ENCODE measurements at places on chromosomes 7 and 10.

DNA sequence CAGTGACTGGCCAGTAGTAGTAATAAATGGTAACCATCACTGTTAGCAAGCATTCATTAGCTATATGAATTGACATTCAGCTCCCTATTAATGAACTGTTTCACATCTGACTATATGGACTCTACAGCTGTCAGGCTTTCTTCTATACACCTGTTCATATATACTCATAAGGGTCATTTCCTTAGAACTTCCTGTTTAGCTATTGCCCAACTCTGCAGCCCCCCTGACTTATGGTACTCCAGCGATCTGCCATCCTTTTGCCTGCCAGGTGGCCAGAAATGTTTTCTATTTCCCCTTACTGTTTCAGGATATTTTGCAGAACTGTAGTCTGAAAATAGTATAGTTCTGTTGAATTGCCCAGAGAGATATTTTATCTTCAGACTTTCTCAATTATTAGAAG is 56.6 kb downstream of the TASOR2 start:
- DNase-seq: no peak

- DNase-seq: no peak
Observed at GRCh38 chr7:54946764-54947163, 72.1 kb upstream of the EGFR start.

DNA sequence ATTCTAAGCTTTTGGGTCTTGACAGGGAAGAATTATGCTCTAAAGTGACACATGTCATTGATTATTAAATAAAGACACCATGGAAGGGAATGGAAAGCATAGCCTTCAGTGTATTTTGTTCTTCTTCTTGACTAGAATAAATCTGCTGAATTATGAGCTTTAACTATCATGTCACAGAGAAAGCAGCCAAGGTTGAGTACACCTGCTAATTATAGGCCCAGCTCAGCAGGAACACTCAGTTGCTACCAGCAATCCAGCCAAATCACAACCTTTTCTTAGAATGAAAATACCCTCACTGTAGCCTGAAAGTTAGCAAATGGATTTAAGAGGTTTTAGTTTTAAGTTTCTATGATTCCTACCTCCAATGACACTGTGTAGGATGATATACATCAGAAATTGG is 225.3 kb upstream of the RHOBTB1 start:
- DNase-seq: no peak

DNA sequence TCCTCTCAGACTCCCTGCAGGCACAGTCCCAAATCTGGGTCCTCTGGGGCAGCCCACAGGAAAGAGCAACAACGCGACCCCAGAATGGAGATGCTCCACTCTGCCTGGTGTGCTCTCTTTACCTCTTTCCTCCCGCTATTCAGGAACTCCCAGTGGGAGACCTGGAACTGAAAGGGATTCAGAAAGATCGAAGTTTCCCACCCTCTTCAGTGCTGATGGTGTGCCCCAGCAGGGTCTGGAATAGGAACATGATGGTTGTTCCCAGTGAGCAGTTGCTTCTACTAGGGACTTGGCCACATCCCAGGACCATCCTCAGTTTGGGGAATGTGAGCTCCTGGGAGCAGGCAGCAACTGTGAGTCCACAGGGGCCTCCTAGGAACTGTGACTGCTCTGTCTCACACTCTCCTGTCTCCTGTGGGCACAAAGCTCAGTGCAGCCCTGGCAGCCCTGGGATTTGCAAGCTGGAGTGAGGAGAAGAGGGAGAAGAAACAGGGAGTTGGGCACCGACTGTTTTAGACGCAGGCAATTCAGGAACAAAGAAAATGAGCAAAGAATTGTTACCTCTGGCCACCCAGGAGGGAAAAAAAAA is 17.9 kb downstream of the OR6V1 start:
- DNase-seq: no peak

GRCh38 chr7:104185346-104185745 is 22.5 kb downstream of the ORC5 start:
- DNase-seq: no peak

DNA sequence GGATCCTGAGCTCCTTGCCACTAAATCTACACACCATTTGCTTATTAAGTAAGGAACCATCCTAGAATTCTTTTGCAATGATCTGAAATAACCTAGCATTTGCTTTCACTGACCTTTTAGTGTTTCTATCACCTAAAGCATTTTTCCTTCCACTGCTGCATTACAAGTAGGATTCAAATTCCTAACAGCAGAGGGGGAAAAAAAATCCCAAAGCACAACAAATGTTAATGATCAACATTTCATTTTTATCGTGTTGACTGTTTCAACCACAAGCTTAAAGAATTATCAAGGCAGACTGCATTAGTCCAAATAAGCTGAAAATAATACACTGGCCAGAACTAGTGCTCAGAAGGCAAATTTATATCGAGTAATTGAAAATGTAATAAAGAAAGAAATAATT is 174.7 kb upstream of the TCF7L2 start:
- no peak for DNase-seq

DNA sequence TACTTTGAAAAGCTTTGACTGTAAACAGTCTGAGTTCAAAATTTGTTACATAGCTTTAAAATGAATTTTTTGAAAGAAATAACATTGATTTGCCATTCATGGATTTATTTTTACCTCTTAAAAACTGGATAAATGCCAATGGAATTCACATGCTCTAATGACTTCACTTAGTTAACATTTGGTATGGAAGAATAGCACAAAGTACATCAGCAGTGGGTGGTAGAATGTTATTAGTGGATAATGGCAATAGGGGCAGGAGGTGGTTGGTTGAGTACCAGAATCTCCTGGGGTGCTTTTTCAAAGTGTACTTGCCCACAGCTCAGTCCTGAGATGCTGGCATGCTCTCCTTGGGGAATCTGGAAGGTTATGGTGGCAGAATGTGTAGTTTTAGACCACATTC is 4.7 kb downstream of the PPP1R9A start:
- no peak for DNase-seq

GRCh38 chr10:51422311-51423120 is 276.9 kb downstream of the CSTF2T start:
- DNase-seq: peak; percentile 26

DNA sequence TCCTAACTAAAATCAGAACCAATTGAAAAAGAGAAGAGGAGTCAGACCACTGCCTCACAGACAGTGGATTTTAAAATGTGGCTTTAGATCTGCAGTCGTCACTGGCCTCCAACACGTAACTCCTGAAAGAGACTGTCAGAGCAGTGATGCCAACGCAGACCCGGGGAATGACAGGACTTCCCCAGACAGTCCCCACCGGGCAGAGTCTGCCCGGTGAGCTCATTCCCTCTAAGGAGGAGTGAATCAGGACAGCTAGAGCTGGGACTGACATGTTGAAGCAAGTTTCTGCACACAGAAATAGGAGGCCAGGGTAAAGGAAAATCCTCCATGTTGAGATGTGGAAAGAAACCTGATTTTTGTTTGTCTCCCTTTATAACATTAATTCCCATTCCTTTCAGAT is 105.0 kb downstream of the TES start:
- no peak for DNase-seq

DNA sequence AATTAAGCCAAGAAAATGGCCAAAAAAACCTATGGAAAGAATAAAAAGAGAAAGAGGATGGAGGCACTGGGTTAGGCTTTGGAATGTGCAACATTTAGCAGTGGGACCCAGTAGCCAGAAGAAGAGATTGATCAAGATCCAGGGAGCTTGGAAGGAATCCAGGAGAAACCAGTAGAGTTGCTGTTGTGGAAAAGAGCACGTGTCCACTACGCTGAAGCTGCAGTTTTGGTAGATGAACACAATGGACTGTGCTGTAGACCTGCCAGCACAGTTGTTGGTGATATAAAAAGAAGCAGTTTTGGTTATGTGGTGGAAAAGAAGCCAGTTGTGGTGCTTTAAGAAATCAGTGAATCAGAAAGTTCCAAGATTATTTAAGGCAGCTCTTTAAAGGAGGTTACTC is 802.2 kb upstream of the POM121L12 start:
- DNase-seq: peak; percentile 46

DNA sequence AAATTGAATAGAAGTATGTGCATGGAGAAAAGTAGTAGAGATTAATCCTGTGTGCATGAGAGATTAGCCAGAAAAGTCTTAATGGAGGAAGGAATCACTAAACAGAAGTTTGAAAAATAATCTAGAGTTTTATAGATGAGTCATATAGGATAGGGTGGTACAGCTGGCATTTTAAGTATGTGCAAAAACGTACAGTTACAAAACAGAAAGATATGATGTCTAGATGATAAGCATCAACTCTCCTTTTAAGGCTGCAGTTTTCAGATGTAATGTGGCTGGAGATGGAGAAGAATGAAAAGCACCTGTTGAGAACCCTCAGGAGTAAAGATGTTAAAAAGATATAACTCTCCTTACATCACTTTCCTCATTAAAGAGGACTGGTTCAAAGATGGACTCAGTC is 271.3 kb downstream of the STK31 start:
- no peak for DNase-seq

GRCh38 chr10:46236546-46236887 is 50.3 kb upstream of the ANTXRL start:
- DNase-seq: no peak

DNA sequence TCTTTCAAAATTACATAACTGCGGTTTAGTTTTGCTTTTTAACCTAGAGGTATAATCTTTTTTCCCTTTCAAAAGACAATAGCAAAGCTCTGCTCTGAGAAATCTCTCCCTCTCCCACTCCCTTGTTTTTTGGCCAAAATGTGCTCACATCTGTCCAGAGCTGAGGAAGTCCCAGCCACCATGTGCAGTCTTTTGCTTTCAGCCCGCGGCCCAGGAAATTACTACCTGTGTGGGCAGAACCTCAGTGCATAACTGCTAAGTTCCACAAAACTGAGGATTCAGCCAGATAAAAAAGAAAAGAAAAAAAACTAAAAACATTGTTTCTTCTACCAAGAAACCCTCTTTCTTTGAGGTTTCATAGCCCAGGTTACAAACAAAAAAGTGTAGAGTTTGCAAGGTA is 115.0 kb upstream of the HGF start:
- DNase-seq: peak; percentile 81

GRCh38 chr7:23235813-23236221 is 10.8 kb upstream of the GPNMB start:
- no peak for DNase-seq

GRCh38 chr7:155191901-155192478 is 105.7 kb upstream of the INSIG1 start:
- no peak for DNase-seq

DNA sequence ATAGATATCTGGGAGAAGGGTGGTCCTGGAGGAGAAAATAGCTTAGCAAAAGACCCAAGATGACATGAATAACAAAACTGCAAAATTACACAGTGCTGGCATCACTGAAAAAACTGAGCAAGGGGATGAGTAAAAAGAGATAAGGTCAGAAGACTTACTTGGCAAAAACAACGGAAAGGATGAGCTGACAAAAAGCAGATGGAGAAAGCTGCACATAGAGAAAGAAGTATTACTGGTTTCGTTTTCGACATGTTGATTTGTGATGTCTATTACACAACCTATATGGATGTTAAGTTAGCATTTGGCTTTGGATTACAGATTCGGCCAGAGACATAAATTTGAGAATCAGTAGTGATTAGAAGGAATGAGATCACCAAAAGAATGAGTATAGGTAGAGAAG is 132.1 kb downstream of the MACC1 start:
- no peak for DNase-seq

DNA sequence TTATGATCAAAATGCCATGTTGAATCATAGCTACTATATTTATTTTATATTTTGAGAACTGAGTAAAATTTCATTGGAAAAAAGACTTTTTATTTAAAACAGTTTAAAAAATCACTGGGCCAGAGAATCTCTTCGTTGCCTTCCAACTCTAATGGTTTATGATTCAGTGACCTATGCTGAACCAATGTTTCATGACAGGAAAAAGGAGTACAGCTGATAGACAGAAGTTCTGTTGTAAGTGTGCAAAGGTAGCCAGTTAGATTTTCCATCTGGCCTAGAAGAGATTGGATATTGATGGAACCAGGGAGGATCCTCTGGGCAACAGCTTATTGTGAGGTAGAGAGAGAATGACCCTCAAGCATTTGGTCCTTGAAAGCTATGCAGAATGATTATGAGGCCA is 745.8 kb downstream of the SUGCT start:
- no peak for DNase-seq

DNA sequence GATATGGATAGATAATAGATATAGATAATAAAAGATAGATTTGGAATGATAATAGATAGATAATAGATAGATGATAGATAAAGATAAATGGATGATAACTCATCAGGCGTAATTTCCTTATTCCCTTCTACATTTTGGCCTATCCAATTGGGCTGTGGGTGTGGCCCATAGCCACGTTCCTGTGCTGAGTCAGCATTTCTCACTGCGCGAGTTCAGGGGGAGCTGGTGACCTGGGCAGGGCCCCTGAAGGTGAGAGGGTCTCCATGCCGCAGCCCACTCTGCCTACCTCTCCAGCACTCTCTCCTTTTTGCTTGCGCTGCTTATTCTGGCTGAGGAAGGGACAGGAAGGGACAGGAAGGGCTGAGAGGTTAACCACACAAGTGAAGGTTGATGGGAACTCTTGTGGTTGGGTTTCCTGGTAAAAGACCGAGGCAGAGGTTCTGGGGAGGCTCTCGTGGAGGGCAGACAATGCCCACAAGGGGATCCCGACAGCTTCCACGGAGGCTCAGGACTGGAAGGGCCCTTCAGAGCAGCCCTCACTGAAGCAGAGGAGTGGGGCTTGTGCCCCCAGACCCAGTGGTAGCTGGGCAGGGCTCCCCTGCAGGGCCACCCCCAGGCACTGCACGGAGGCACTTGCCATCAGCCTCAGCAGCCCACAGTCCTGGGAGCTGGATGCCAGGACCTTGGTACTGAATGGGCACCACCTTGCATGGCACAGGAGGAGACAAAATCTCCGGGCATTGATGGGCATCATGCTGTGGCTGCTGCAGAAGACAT is 247.3 kb upstream of the PITRM1 start:
- no peak for DNase-seq

DNA sequence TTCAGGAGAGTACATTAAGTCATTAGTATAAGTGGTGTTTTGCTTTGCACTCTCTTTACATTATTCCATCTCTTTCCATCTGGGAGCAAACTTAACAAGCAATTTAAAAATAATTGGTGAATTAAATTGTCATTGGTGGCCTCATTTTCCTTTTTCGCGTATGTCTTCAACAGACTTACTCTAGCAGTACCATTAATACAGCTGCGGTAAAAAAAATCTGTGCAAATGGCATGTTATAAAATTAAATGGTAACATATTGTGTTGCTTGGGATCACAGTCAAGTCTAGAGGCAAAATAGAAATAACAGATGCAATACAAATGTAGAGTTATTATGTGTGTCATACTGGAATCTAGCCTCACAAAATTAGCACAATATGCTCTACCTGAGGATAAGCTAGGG is 322.4 kb downstream of the PCDH15 start:
- no peak for DNase-seq
